Stimulated activated CD4-positive, alpha-beta T cell treated with anti-CD3 and anti-CD28 coated beads, Interleukin-1b, Interleukin-23, amount 100 ng/mL, for 24 hours (primary cell): ENCODE measurements at places on chromosomes 6 and 20.

DNA sequence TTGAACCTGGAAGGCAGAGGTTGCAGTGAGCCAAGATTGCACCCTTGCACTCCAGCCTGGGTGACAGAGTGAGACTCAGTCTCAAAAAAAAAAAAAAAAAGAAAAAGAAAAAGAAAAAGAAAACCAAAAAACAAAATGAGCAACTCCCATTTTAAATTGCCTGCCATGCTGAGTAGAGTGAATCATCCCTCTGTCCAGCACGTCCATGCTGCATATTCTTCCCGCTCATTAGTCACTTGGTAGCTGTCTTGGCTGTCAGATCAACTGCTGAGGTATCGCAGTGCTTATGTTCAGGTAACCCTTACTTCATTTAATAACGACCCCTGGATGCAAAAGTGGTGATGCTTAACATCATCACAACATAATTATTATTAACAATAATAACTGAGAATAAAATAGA is 72.6 kb upstream of the RNF24 start:
- no peak for DNase-seq

GRCh38 chr6:88565836-88566235 is 397.6 kb downstream of the RNGTT start:
- no peak for DNase-seq

GRCh38 chr6:101830501-101831031 is 437.1 kb downstream of the GRIK2 start:
- DNase-seq, result no peak

DNA sequence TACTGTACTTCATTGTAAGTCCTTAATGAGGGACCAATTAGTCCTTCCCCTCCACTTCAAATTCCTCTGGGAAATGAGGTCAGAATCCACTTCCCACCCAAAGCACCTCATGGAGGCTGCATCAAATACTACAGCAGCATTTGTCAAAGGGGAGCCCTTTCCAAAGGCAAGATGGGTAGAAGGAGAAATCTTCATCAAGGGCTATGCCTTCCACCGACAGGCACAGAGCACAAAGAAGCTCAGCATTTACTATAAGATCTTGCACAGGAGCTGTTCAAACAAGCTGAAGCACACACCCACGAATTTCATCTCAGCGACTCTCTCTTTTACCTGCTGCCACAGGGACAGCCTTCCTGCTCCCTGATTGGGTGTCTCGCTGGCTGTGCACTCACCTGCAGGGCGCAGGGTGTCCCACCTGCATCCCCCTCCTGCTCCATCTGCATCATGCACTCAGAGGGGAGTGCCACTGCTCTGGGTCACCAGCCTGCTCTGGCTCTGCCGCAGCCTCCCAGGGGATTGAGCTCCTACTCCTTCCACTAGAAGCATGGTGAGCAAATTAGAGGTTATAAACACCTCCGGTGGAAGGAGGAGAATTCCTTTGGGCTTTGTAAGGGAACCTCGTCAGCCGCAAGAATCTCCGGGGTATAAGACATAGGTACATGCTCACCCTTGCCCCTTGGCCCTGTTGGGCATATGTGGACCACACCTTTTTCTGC is 164.5 kb downstream of the ATXN1 start:
- no peak for DNase-seq

DNA sequence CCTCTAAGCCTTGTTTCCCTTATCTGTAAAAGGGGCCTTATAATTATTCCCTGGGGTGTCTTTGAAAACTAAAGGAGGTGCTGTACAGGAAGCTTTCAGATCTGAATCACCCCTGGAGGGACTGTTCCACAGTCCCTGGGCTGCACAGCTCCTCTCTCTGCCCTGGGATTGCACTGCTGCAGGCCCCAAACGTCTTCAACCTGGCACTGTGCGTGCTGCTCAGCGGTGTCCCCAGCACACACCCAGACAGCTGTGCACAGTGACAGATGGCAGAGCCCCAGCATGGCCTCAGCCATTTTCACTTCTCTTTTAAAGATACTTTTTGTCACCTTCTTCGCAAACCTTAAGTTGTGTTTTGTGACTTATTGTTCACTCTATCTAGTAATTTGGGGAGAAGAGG is 50.7 kb upstream of the INSM1 start:
- no peak for DNase-seq

GRCh38 chr6:40848038-40848437 is 191.0 kb downstream of the UNC5CL start:
- DNase-seq, result no peak

DNA sequence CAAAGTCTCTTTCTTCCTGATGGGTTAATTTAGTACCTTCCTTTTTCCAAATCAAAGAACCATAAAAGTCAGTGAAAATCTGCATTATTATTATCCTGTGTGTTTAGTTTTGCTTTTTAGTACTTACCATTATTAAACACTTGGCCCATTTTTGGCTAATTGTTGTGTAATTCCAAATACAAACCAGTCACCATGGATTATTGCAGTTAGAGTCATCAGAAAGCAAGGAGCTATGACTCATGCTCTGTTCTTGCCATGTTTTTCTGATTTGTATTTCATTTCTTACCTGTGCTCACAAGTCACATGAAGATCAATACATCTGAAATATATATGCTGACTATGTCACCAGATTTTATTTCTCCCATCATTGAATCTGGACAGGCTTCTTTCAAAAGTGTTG is 31.3 kb downstream of the SLC22A3 start:
- no peak for DNase-seq

GRCh38 chr6:109690373-109690736 is 647 bp downstream of the AK9 start:
- DNase-seq, result peak; percentile 52
